Pons (tissue), 1 donor: ENCODE measurements at places on chromosomes 3 and 15.

- no peak for DNase-seq
Observed at GRCh38 chr3:133963657-133964396, 65.9 kb downstream of the SLCO2A1 start.

- DNase-seq, result no peak
Observed at GRCh38 chr3:186529201-186529999, 14.8 kb downstream of the CRYGS start.

DNA sequence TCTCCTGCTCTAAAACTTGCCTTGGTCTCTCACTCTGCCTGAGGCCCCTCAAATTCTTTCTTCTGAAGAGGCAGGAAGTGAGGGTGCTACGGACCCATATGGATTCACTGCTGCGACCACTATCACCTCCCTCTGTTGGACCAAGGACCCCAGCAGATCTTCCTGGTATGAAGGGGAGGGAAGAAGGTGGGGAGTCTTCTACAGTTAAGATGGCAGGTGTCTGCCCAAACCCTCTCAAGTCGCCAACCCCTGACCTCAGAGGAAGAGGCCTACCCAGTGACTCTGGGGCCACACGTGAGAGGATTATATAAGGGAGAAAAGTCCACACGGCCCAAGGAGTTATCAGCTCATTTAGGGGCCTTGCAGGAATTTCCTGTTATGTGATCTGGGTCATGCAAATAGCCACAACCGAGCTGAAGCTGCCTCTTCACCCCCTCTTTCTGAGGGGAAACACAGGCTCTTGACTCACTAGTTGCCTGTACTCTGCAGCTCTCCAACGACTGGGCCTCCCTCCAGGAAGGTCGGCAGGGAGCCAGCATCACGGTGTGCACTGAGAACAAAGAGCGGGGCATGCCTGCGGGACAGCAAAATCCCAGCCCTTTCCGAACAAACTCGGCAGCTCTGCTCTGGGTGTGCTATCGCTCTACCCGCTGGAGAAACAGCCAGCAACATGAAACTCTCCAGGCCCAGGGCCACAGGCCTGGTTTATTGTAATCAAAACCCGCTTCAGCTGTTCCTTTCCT is 116.0 kb downstream of the XXYLT1 start:
- peak; percentile 59 for DNase-seq

DNA sequence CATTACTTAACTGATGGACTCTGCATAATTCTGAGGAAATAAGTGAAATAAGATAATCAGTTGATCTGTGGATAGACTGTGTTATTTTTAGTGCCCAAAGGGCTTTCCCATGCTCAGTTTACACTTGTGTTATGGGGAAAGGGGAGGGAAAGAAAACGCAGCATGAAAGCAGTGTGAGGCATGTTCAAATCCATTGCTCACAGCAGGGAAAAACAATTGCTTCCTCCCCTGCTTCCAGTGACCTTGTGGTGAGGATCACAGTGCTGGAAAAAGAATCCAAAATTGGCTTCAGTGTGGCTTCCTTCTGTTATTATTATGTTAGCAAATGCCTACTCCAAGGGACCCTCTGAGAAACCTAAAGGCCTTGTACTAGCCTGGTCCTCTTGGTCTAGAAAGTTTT is 285.1 kb upstream of the CDIN1 start:
- DNase-seq, result no peak

GRCh38 chr3:169818316-169818715 is 5.6 kb upstream of the LRRC34 start:
- no peak for DNase-seq

GRCh38 chr15:63374686-63375520 is 6.7 kb downstream of the CA12 start:
- peak; percentile 76 for DNase-seq

GRCh38 chr15:63236272-63236671 is 41.1 kb upstream of the APH1B start:
- DNase-seq, result no peak

DNA sequence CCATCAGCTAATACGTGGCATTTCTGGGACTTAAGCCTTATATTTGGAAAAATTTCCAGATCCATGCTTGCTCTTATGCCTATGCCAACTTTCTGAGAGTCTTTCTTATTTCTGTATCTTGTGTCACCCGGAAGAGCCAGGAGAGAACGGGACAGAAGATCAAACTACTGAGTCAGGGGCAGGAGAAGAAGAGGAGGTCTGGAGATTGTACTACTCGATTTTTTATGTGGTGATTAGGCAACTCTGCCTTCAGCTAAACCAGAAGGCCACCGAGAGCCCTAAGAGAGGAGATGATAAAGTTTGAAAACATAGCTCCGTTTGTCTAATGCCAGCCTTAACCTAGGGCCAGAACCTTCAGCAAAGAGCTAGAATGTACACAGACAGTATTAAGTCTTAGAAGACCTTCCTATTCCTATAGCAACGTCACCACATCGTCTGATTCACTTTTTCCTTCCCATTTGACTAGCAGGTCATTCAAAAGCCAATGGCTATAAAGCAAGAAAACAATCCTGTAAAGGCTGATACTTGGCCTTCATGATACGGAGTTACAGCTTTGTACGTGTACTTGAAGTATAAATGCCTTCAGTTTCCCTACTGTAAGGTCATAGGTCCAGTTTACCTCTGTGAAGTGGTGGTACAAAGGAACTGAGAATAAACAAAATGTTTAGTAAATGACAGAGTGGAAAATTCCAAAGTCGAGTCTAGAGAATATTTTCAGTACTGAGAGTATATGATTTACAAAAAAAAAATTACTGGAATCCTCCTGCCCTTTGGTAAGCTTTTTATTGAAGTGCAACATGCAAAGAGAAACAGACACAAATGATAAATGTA is 96.1 kb upstream of the ICE2 start:
- DNase-seq, result no peak

- no peak for DNase-seq
Observed at GRCh38 chr3:52429031-52429430, 15.9 kb downstream of the SEMA3G start.

- DNase-seq, result no peak
Observed at GRCh38 chr3:87246662-87247429, 19.7 kb downstream of the CHMP2B start.

DNA sequence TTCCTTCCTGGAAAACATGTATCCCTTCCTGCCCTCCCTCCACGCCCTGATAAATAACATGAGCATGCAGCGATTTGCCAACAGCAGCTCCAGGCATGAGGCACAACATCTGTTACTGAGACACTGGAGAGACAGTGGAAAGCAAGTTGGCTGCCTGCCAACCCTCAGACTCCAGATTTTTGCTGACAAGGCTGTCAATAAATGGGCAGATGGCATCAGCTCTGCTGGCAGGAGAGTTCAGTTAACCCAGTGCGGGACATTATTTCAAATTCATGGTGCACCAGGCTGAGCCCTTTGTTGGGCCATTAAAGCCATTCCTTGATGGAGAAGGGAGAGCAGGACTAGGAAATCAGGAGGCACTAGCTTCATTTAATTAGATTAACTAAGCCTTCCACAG is 293.3 kb downstream of the MEX3B start:
- DNase-seq, result peak; percentile 55

DNA sequence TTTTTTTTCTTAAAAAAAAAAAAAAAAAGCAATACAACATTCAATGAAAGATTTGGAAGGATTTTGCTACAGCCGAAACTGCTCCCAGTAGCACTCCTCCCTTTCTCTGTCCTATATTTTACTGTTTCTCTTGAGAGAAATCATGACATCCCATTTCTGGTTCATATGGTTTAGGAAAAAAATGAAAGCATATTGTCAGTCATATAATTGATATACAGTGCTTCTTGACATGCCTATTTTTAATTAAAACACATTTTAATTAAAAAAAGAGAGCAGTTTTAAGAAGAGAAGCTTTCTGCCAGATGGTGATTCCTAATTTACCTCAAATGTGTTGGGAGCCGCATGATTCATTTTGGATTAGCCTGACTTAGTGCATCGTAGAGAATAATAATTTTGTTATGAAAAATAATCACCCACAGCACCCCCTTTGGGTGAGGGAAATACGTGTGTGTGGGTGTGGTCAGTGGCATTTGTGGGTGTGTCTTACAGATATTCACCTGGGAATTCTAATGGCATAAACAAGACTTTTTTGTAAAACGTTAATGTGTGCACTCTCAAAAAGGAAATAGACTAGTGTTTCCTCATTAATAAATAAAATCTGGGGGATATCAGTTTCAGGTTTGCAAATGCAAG is 544.5 kb downstream of the MFSD1 start:
- no peak for DNase-seq

GRCh38 chr15:73681856-73682599 is 2.2 kb upstream of the CD276 start:
- no peak for DNase-seq

DNA sequence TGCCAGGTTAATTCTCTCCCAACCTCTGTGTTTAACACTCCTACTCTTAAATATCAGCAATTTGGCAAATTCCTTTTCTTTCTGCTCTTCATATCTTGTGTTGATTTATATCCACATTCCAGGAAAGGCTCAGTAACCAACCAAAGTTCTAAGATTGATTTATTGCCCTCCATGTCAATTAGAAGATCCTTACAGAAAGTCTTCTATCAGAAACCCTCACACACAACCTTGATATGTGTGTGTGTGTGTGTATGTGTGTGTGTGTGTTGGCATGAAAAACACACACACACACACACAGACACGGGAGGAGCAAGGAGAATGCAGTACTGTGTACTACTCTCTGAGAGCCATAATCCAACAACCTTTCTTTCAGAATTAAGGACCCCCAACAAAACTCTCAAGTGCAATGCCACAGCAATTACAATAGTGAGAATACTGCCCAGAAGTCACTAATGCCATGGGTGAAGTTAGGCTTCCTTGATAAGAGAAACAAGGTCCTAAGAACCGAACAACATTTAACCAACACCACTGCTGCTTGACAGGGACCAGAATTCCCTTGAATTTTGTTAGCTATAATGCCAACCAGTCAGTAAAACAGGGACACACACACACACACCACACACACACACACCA is 1.1 kb downstream of the LSAMP start:
- peak; percentile 57 for DNase-seq

DNA sequence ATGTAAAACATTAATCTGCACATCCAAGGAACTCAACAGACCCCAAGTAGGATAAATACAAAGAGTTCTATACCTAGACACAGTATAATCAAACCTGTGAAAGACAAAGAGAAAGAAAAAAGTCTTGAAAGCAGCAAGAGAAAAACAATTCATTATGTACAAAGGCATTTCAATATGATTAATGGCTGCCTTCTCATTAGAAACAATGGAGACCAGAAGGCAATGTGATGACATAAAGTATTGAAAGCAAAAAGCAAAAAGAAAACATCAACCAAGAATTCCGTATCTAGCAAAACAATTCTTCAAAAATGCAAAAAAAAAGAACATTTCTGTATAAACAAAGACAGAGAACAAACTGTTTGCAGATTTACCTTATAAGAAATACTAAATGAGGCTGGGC is 81.1 kb downstream of the XXYLT1 start:
- DNase-seq, result no peak

DNA sequence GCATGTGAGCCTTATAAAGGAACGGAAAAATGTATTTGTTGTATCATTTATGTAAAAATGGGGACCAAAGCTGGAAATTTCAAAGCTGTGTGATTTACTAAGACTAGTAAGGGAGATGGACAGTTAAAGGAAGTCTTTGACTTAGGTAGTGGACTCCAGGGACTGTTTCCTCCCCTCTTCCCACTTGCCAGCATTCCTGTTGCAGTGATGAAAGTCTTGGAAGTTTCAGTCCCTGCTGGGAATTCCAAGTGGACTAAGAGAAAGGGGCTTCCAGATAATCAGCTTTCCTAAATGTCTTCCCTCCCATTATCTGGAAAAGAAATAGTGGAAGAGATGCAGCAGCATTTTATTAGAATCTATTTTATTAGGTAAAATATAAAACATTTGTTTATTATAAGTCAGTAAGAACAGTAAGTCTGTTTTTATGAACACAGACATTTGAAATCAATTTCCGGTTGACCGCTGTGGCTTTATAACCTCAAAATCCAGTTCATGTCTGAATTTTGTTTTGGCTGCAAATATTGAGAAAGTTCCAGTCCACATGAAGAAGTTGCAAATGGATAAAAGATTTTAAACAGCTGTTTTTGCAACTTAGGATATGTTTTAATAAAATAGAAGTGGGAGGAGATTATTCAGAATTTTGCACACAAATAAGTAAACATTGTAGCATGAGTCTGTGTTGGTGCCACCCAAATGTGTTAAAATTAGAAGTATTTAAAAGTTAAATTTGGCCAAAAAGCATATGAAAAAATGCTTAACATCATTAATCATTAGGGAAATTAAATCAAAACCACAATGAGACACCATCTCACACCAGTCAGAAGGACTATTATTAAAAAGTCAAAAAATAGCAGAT is 141.8 kb downstream of the IL20RB start:
- no peak for DNase-seq

DNA sequence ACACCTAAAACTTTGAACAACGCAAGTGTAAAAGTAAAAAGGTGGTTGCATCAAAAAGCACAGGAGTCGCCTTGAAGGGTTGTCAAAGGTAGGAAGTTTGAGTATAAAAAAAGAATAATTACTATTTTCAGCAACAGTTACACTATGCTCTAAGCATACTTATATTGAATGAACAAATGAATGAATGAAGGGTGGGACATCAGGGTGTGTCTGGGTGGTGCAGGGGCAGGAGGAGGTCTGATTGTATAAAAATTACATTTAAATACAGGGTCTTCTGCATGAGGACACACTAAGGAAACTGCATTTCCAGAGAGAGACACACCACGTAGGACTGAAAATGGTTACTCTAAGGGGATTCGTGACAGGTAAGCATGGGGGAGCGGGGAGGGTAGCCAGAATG is at the start of gene ARGFX:
TSS of gene ARGFX (plus strand) at position 301 of the 400 bp plus-strand sequence. CDS start 2,765 bp downstream, outside the sequence.
- DNase-seq, result no peak

DNA sequence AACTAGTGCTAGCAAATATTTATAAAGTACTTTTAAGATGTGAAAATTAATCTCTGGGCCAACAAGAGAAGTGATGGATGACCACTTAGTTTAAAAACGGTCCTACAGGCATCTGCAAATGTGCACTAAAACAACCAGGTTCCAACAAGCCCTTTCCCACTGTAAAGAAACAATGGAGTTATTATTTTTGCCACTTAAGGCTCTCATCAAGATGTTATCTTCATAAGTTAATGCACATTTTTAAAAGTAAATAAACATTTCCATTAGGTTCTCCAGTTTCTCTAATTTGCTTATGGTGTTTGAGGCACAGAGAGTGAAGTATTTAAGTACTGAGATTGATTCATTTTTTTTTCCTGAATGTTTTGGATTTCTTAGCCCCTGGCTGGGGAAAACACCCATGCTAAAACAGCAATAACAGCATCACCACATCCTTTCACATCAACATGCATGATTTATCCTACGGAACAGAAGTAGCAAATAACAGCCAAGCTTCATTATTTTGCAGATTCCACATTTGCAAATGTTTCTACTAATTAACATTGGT is 20.8 kb downstream of the ABI3BP start:
- no peak for DNase-seq
